Effector CD4-positive, alpha-beta T cell (primary cell): ENCODE measurements at places on chromosomes 3 and 15.

GRCh38 chr15:43527016-43527801 lies 9.8 kb downstream of the MAP1A start:
- DNase-seq, result no peak

DNA sequence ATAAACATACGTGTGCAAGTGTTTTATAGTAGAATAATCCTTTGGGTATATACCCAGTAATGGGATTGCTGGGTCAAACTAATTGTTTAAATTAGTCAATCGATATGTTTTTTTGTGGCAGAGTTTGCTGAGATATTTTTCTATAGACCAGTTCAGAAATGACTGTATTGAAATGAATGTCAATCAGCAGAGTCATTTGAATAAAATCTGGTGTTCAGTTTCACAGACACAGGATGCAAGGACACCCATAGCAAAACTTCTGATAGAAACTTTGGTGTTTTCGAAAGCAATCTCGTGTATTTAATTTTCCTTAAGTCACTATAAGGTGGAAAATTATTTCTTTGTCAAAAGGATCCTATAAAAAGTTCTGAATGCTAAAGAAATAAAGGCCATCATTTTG lies 434.4 kb downstream of the RAP2B start:
- DNase-seq, result no peak

GRCh38 chr15:99096173-99096893 lies 8.5 kb upstream of the SYNM start:
- DNase-seq, result no peak

DNA sequence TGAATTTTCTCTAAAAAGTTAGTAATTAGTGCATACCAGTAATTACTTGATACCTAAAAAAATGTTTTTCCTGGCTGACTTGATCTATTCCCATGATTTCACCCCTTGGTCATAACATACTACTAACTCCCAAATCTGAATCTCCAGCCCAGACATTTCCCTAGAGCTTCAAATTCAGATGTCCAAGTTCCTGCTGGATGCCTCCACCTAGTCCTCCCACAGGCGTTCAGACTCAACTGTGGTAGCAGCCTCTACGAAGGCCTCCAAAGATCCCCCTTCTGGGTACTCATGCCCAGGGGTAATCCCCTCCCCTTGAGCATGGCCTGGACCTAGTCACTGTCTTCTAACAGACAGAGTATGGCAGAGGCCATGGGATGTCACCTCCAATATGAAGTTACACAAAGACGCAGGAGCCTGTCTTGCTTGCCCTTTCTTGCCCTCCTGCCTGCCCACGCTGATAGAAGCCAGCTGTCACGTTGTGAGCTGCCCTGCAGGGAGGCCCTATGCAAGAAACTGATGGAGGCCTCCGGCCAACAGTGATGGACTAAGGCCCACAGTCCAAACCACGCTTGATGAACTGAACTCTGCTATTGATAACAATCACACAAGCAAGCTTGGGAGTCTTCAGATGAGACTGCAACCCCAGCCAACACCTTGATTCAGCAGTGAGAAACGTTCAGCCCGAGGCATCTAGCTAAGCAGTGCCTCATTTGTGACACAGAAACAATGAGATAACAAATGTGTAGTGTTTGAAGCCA lies 8.6 kb upstream of the FBN1 start:
- DNase-seq, result no peak

GRCh38 chr15:79091204-79091867 lies 756 bp upstream of the RASGRF1 start:
- DNase-seq, result no peak

DNA sequence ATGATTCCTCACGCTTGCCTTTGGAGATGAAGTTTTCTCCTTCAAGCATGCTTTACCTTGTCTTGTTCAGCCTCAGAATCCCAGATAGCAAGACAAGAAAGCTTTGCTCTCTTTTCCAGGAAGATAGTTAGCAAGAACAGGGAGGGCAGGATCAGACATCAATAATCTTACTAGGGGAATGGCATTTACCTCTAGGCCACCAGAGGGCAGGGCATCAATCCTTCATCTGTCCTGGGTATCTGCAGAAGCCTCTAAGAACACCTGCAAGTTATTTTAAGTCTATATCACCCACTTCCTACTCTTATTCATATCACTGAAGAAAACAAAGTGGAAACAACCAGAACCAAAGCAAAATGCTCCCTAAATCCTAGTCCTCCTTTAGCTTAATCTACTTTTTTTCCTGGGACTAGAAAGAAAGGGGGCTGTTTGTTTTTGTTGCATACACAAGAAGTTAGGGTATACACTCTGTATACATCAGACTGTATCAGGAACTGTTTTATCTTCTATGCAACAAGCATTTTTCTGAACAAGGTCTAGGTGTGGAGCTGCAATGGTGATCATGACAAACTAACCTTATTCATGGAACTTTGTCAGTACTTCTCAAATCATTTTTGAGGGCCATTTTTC lies 862.5 kb downstream of the CADM2 start:
- DNase-seq, result no peak

DNA sequence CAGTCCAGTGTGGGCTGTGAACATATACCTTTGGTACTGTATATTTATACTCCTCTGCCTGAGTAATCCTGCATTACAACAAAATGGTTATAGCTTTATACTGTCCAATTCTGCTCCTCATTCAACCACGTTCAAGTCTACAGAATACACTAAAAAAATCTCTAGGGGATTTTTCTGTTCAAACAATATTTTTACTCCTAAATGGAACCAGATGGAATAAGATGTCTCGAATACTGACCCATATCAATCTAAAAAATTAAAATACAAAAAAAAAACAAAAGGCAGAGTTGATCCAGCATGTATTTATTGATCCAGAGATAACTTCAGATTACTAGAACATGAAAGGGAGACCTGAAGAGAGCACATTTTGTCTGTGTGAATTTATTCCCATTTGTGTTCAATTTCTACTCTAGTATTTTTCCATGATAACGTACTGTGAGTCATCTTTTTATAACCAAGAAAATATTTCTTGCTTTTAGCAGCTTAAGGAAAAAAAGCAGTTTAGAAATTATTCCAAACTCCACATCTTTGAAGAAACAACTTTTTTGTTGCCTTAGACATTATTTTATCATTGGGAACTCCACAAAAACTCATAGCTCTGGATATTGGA lies 910.7 kb downstream of the TBL1XR1 start:
- no peak for DNase-seq

DNA sequence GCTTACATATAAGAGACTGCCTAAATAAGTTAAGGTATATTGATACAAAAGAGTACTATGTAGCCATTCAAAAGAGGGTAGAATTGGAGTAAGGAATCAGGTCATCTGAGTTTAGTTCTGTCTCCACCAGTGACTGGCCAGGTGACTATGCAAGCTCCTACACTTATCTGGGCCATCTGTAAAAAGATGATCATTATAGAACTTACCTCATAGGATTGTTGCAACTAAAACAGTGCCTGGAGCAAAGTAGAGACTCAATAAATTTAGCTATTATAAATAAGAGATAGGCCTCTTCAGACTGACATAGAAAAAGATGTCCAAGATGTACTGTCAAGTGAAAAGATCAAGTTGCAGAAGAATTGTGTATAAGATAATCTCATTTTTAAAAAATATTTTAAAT lies 1.7 kb upstream of the ATP8B4 start:
- no peak for DNase-seq
